ENCODE measurements at places on chromosomes 5 and 9. TPM values are rescaled to one million over a fixed set of nuclear protein-coding genes. Genes with fewer than 3 reads are reported as not detected.
A peak's percentile ranks its signal among the peaks of the same experiment; 100 is the strongest.

GRCh38 chr9:96217294-96217707, 84.7 kb downstream of the HSD17B3 start:
- no peaks in the 10 kb centered on the region for H3K36me3 ChIP-seq
- peaks cover 5% of the 10 kb centered on the region for H3K27me3 ChIP-seq
- H3K27ac ChIP-seq, result no peak overlapping the region
- no peak overlapping the region for H3K4me3 ChIP-seq
- H3K4me1 ChIP-seq, result peaks cover 7% of the 10 kb centered on the region

DNA sequence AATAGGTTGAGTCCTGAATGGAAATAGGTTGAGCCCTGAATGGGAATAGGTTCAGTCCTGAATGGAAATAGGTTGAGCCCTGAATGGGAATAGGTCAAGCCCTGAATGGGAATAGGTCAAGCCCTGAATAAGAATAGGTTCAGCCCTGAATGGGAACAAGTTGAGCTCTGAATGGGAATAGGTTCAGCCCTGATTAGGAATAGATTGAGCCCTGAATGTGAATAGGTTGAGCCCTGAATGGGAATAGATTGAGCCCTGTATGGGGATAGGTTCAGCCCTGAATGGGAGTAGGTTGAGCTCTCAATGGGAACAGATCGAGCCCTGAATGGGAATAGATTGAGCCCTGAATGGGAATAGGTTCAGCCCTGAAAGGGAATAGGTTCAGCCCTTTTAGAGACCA, 590.8 kb upstream of the ADAMTS16 start:
- no peaks in the 10 kb centered on the region for H3K27me3 ChIP-seq
- no peak for DNase-seq
- H3K27ac ChIP-seq, result no peak overlapping the region
- no peaks in the 10 kb centered on the region for H3K4me1 ChIP-seq

DNA sequence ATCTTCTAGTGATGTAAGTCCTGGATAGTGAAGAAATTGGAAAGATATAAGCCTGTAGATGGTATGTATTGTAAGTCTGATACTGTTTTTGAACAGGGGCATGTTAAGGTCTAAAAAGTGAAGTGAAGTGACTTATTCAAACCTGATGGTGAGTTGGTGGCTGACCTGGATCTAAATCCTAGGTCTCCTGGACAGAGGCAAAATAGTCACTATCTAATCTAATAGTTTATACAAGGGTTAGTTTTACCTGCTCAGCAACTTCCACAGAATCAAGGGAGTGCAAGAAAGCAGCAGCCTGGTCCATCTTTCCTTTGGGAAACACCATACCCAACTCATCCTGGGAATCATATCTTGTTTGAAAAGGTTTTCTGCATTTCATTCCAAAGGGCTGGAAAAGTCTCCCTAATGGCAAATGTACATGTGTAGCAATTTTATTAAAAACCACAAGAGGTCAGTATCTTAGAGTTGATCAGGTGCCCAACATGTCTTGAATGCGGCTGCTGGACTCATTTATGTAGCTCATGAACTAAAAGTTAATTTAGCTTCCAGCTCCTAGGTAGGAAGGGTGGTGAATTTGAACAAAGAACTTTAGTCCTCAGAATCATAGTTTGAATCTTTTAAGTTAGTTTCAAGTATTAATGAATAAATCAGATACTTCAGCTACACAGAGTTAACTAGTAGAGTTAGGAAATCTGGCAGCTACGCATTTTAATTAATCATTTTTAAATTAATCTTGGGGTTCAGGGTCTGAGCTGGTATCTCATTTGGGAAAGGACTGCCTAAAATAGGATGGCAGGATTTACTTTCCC, 26.0 kb downstream of the SKP2 start:
- no peaks in the 10 kb centered on the region for H3K36me3 ChIP-seq
- no peak overlapping the region for H3K4me3 ChIP-seq
- no peaks in the 10 kb centered on the region for H3K27me3 ChIP-seq
- H3K27ac ChIP-seq, result no peak overlapping the region

DNA sequence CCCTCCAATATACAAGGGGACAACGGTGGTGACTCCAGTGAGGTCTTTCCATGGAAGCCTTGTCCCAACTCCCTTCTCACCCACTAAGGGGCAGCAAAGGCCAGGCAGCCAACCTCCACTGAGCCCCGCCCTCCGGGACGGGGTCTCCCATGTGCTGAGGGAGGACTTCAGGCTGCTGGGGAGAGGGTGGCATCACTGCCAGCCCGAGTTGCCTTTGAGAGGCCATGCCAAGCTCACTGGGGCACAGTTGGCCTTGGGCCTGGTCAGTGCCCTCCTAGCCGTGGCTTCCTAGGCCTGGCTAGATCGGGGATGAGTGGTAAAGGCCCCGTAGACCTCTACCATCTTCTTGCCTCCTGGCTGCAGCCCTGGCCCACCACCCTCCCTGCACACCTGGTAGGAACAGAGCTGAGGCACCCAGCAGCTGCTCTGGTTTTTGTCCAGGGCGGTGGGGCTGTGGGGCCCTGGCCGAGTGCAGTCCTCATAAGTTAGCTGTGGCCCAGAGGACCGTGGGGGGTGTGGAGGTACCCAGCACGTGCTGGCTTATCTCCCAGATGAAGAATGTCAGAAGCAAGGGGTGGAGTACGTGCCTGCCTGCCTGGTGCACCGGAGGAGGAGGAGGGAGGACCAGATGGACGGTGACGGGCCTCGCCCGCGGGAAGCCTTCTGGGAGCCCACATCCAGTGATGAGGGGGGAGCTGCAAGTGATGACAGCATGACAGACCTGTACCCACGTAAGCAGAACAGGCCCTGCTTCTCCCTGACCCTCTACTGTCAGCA, 3.2 kb downstream of the SURF2 start:
- peaks cover 43% of the 10 kb centered on the region for H3K4me1 ChIP-seq
- DNase-seq, result peak; percentile 38
- peaks cover 43% of the 10 kb centered on the region for H3K36me3 ChIP-seq

GRCh38 chr5:179215576-179215975, 129.7 kb downstream of the ADAMTS2 start:
- no peaks in the 10 kb centered on the region for H3K4me1 ChIP-seq
- H3K27me3 ChIP-seq, result no peaks in the 10 kb centered on the region
- no peak overlapping the region for H3K27ac ChIP-seq
- no peak overlapping the region for H3K4me3 ChIP-seq
- no peak for DNase-seq
- no peaks in the 10 kb centered on the region for H3K36me3 ChIP-seq

- H3K27me3 ChIP-seq, result no peaks in the 10 kb centered on the region
- DNase-seq, result no peak
- H3K4me1 ChIP-seq, result peaks cover 27% of the 10 kb centered on the region
Measured at GRCh38 chr5:180785794-180786221, 16.8 kb downstream of the MGAT1 start.

Gene GRXCR2
- not detected for total RNA-seq

DNA sequence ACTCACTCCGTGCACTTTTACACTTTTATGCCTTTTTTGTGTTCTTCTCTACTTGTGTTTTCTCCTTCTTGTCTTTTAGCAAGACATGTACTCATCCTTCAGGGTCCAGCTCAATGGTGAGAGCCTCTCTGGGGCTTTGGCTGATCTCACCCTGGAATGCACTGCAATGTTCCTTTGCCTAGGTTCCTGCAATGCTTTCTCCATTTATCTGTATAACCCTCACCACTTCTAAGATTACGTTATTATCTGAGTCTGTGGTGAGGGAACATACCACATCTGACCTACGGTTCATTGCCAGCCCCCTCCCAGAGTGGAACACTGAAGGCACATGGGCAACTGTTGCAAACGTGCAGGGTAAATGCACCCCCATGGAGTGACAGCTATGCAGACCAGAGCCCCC, 47.3 kb downstream of the KCNIP1 start:
- no peaks in the 10 kb centered on the region for H3K4me1 ChIP-seq
- no peak overlapping the region for H3K27ac ChIP-seq
- H3K4me3 ChIP-seq, result no peak overlapping the region
- no peaks in the 10 kb centered on the region for H3K27me3 ChIP-seq
- no peaks in the 10 kb centered on the region for H3K36me3 ChIP-seq

DNA sequence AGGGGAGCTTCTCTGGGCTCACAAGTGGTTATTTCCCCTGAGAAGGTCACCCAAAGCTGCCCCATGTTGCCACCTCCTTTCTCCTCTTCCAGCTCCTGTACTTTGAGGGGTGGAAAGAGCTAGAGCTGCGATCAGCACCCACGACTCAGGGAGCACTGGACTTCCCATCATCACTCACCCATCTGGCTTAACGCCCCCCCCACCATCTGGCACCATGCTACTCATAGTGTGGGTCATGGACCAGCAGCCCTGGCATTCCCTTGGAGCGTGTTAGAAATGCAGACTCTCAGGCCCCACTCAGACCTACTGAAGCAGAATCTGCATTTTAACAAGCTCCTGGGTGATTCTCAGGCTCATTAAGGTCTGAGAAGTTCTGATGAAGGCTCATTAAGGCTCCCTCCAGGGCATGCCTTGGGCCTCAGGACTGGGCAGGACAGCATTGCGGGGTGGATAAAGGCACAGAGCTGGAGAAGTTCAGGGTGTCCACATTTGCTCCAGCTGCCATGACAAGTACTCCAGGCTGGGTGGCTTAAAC, 67.3 kb downstream of the GALNT12 start:
- DNase-seq, result no peak
- no peak overlapping the region for H3K4me3 ChIP-seq
- H3K36me3 ChIP-seq, result no peaks in the 10 kb centered on the region
- no peak overlapping the region for H3K27ac ChIP-seq
- no peaks in the 10 kb centered on the region for H3K27me3 ChIP-seq
- H3K4me1 ChIP-seq, result peaks cover 16% of the 10 kb centered on the region

GRCh38 chr9:91403665-91404543, 19.7 kb downstream of the NFIL3 start:
- no peak overlapping the region for H3K4me3 ChIP-seq
- H3K27me3 ChIP-seq, result no peaks in the 10 kb centered on the region
- no peaks in the 10 kb centered on the region for H3K4me1 ChIP-seq
- peaks cover 2% of the 10 kb centered on the region for H3K36me3 ChIP-seq
- H3K27ac ChIP-seq, result no peak overlapping the region

DNA sequence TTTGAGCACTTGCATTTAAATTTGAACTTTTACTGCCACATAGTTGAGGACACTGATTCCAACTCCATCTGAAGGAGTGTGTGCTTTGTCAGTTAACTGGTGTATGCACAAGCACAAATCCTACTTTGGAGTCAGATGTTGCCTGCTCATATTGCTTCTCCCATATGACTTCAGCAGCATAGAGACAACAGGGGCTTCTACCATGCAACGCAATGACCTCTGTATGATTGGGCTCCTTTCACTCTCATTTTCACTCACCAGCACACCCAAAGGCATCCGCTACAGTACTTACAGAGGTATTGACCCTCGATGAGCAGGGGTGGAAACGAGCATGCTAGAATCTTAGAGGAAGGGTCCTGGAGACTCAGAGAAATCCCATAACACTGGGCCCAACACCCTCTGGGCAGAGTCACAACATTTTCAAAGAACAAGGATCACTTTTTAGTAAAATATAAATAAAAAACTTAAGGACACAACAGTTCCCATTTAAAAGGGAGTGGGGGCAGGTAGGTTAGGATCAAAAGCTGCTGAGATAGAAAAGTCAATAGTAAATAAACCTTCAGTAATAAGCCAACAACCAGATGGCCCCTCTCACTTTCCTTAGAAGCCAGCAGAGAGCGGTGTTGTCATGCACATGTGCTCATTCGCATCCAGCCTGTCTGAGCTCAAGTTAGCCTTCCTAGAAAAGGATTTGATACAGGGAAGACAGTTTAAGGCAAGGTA, 203.8 kb downstream of the SNCAIP start:
- no peaks in the 10 kb centered on the region for H3K4me1 ChIP-seq
- no peak overlapping the region for H3K27ac ChIP-seq
- no peak overlapping the region for H3K4me3 ChIP-seq
- DNase-seq, result peak; percentile 39
- H3K27me3 ChIP-seq, result no peaks in the 10 kb centered on the region

- DNase-seq, result no peak
- no peak overlapping the region for H3K27ac ChIP-seq
- no peaks in the 10 kb centered on the region for H3K36me3 ChIP-seq
Measured at GRCh38 chr9:7892975-7893374, 93.4 kb upstream of the DMAC1 start.

DNA sequence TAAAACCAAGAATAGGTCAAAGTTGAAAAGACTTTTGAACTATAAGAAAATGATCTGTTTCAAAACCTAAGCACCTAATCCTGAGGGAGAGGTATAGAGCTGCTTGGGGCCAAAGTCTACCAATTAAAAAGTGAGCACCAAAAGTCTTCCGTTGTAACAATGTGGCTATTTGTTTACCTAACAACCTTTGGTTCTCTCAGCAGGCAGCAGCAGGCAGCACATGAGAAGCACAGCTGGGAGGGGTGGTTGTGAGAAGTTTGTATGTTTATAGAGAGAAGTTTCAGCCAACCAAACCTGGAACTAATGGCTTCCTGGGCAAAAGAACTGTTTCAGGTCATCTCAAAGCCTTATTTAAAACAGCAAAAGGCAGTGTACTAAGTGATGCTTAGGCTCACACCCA, 59.8 kb upstream of the TBC1D9B start:
- H3K4me1 ChIP-seq, result no peaks in the 10 kb centered on the region
- DNase-seq, result no peak
- H3K27me3 ChIP-seq, result no peaks in the 10 kb centered on the region
- no peak overlapping the region for H3K4me3 ChIP-seq

Gene GCNT4
- 1.8 TPM for total RNA-seq

Gene ARRDC1
- 35.1 TPM for total RNA-seq

Gene ABCA1
- 101 TPM for total RNA-seq

- peaks cover 12% of the 10 kb centered on the region for H3K27me3 ChIP-seq
- peaks cover 24% of the 10 kb centered on the region for H3K36me3 ChIP-seq
- peaks cover 7% of the 10 kb centered on the region for H3K4me1 ChIP-seq
- no peak overlapping the region for H3K27ac ChIP-seq
- no peak overlapping the region for H3K4me3 ChIP-seq
Measured at GRCh38 chr5:171415115-171415730, 4.2 kb upstream of the FGF18 start.

- H3K27me3 ChIP-seq, result no peaks in the 10 kb centered on the region
- no peak overlapping the region for H3K4me3 ChIP-seq
- H3K27ac ChIP-seq, result peak overlapping the region; percentile 59
- peaks cover 19% of the 10 kb centered on the region for H3K4me1 ChIP-seq
- H3K36me3 ChIP-seq, result no peaks in the 10 kb centered on the region
- DNase-seq, result no peak
Measured at GRCh38 chr9:114486205-114486963, 18.9 kb downstream of the WHRN start.

- H3K4me1 ChIP-seq, result peaks cover 37% of the 10 kb centered on the region
- no peak for DNase-seq
- H3K27me3 ChIP-seq, result no peaks in the 10 kb centered on the region
- no peak overlapping the region for H3K27ac ChIP-seq
Measured at GRCh38 chr9:134359493-134360179, 33.4 kb downstream of the RXRA start.

Gene PCDHA2
- total RNA-seq, result 0.17 TPM

- H3K27me3 ChIP-seq, result no peaks in the 10 kb centered on the region
- no peak for DNase-seq
- H3K36me3 ChIP-seq, result peaks cover 4% of the 10 kb centered on the region
- no peak overlapping the region for H3K4me3 ChIP-seq
- H3K4me1 ChIP-seq, result no peaks in the 10 kb centered on the region
Measured at GRCh38 chr5:179123491-179124272, 63.5 kb downstream of the ZNF354C start.

Gene TTC23L
- 2.4 TPM for total RNA-seq

DNA sequence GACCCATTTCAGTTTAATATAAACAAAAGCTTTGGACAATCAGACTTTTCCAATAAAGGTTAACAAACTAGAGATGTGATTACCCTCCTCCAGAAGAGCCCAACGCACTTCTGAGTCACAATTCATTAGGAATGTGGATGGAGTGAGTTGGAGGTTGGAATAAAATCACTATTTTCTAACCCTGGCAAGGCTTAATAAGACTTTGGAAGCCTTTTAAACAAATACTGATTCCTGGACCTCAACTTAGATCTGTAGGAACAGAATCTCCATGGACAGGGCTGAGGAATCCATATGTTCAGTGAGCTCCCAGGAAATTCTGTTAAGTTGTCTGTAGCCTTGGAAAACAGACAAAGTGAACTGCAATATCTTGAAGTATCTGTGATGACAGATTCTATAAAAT, 233.5 kb upstream of the ELL2 start:
- H3K27ac ChIP-seq, result no peak overlapping the region
- no peak overlapping the region for H3K4me3 ChIP-seq
- no peaks in the 10 kb centered on the region for H3K36me3 ChIP-seq
- no peaks in the 10 kb centered on the region for H3K4me1 ChIP-seq

Measured in adrenal gland (tissue), 19 donors.